NCI-H187 (cell line): ENCODE measurements at places on chromosomes 6 and 20.
A peak's percentile ranks its signal among the peaks of the same experiment; 100 is the strongest.

DNA sequence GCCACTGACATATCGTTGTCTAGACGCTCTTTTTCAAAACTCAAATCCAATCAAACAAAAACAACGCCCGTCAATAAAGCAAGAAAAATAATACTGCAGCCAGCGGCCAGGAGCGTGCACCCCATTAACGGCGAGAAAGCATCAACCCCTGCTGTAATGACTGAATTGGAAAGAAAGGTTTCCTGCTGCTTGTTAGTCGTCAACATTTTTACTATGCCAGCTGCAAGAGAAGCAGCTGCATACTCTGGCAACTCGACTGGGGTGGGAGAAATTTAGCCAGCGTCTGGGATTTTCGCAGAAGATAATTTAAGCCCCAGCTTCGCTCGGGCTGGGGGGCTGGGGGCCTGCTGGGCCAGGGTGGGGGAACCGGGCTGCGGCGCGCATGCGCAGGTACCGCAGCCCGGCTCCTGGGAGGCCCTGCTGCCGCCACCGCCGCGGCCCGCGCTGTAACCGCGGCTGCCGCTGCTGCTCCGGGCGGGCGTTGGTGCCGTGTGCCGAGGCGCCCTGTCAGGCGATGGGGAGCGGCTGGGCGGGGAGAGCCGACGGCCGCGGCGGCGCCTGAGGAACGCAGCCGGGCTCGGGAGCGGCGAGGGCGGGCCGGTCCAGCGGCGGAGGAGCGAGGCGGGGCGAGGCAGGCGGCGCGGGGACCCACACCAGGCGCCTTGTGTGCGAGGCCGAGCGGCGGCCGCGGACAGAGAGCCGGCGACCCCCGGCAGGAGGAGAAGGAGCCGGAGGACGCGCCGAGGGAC is 732 bp upstream of the STXBP5 start:
- peak; percentile 75 for DNase-seq

DNA sequence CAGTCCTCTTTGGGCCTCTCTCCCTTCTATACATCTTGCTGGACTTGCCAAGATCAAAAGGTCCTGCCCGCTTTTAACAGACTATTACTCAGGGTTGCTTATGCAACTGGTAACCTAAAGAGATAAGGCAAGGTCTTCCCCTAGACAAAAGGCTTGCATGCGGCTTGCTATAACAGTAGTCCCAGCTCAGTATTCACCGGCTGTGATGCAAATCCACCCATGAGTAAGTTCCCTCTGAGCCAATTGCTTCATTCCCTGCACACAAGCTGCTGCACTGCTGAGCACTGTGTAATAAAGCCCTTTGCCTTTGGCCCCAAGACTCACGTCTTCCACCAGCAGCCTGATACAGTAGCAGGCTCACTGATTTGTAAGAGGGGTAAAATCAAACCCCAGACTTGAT is 363.8 kb downstream of the PRKN start:
- no peak for DNase-seq

- DNase-seq = no peak
These were observed 36.4 kb upstream of the KAT14 start for GRCh38 chr20:18101125-18101810.

- no peak for DNase-seq
These were observed 148.8 kb downstream of the CFAP61 start for GRCh38 chr20:20201124-20201523.

- DNase-seq = no peak
These were observed 7.1 kb downstream of the RBM38 start for GRCh38 chr20:57398231-57398821.

GRCh38 chr6:116217069-116217468 is 36.8 kb downstream of the TSPYL4 start:
- DNase-seq = no peak

- no peak for DNase-seq
These were observed 21.8 kb downstream of the CASS4 start for GRCh38 chr20:56433880-56434255.

GRCh38 chr20:13639150-13639497 is 392 bp upstream of the TASP1 start:
- DNase-seq = no peak

- DNase-seq = no peak
These were observed 15.9 kb upstream of the ADGB start for GRCh38 chr6:146582857-146583256.

DNA sequence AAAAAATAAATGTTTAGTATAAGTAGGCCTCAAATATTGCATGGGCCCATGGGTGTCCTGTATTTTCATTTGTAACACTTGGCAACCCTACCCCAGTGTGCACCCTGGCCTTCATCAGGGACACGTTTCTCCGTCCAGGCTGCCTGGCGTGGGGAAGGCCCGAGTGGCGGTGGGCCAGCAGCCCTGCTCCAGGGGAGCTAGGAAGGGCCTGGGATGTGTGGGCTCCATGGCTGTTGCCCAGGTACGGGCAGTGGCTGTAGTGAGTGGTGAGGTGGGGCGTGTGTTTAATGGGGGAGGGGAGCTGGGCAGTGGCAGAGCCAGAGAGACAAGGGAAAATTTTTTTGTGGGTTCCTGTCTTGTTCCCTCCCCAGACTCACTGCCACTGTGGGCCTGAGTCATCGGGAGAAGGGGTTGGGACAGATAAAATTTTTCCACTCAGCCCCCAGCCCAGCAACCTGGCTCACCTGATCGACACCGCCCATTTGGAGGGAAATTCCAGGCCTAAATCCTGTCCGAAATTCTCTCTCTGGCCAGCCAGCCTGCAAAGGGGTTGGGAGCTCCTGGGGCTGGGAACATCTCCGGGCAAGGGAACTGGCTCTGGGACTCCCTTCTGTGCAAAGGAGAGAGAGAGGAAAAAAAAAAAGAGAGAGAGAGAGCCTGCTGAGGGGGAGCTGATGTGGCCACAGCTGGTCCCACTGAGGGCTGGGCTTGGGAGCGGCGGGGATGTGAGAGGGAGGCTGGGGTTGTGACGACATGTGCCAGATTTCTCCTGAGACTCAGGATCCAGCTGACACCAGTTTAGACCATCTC is 32.5 kb upstream of the VEGFA start:
- no peak for DNase-seq

DNA sequence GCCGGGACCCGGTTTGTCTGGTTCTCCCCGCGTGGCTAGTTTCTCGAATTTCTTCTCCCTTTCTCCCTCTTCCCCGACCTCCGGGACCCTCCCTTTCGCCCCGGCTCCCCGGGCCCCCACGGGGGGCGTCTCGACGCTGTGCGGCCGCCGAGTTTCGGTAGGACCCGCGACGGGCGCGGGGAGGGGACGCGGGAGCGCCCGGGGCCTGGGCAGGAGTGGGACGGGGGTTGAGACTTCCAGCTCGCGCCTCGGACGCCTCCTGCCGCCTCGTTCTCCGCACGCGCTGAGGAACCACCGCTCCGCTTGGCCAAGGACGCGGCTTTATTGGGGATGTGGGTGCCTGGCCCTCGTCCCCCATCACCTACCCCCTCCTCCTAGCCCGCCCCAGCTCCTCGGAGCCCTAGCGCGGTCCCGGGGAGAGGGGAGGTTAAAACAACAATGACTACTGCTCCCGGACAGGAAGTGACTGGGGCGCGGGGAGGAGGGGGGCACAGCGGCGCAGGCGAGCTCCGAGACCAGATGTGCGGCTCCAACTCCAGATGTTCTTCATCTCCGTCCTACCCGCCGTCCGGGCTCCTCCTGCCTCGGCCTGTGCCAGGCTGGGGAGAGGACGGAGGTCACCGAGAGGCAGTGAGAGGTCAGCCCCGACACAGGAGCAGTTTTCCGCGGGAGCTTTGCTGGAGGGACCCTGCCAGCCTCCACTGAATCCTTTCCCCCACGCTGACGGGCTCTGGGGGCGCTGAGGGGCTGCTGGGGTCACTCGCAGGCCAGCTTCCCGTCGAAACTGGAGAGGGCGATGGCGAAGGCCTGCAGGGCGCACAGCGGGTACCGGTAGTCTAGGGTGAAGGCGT is 917 bp upstream of the TEAD3 start:
- DNase-seq = no peak

GRCh38 chr6:9708600-9708999 is 706.3 kb downstream of the TFAP2A start:
- DNase-seq = no peak

DNA sequence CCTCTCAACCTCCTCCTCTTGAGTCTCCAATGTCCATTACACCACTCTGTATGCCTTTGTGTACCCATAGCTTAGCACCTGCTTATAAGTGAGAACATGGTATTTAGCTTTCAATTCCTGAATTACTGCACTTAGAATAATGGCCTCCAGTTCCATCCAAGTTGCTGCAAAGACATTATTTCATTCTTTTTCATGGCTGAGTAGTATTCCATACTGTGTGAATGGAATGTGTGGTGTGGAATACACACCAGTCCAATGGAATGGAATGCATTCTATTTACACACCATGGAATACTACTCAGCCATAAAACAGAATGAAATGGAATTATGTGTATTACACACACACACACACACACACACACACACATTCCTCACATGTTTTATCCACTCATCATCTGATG is 116.1 kb downstream of the BACH2 start:
- DNase-seq = no peak

DNA sequence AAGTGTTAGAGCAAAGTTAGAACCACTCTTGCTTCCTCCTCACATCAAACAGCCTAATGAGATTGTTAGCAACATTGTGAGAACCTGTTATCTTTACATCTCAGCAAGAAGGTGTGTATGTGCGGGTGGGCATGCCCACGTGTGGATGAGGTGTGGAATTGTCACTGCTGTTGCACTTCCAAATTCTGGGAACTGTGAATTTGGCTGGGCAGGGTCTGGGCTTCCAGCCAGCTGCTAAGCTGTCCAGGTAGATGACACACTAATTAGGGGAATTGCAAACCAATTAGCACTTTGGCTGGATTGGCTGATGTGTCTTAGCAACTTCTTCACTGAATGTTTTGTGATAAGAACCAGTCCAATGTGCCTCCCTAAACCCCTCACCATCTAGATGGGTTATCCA is 848.2 kb downstream of the DHX35 start:
- DNase-seq = no peak

DNA sequence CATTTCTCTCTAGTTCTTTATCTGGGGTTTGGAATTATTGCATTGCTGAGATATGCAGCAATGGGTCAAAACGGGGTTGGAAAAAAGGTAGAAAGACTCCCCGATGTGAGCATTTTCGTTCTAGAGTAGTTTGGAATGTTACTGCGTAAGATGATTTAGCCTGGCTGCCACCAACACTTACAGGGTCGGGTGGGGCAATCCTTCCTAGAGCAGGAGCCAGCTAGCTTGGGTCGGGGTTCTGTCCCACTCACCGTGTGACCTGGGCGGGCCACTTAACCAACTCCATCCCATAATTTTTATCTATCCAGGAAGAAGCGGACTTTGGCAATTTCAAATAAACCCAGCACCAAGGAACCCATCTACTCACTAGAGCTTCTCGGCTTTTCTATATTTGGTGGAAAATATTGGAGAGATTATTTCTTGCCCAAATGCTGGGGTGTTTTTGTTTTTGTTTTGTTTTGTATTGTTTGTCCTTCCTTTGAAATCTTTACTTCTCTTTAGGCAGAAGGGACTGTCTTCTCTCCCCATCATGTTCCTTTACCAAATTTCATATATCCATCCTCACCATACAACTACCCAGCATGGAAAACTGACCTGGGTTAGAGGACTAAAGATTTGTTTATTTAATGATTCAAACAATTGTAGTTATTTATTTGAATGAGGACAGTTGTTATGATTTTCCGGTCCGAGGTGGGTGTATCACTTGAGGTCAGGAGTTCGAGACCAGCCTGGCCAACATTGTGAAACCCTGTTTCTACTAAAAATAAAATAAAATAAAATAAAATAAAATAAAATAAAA is 72.4 kb downstream of the GPX5 start:
- DNase-seq = no peak

DNA sequence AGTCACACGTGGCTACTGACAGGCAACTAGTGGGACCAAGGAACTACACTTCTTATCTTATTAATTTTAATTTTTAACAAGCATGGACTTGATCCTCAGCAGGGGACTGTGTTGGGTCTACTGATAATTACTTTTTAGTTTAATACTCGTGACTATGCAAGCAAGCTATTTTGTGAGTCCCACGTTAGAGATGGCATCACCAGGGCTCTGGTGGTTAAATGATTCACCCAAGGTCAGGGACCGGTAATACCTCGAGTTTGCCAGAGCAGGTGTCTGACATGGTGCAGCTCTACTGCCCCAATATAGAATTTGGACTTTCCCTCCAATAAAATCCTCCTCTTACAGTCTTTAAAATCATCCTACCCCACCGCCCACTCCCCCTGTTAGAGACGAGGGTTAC is 98.6 kb upstream of the RIN2 start:
- no peak for DNase-seq

GRCh38 chr6:116412270-116412669 is 41.5 kb downstream of the DSE start:
- DNase-seq = no peak

DNA sequence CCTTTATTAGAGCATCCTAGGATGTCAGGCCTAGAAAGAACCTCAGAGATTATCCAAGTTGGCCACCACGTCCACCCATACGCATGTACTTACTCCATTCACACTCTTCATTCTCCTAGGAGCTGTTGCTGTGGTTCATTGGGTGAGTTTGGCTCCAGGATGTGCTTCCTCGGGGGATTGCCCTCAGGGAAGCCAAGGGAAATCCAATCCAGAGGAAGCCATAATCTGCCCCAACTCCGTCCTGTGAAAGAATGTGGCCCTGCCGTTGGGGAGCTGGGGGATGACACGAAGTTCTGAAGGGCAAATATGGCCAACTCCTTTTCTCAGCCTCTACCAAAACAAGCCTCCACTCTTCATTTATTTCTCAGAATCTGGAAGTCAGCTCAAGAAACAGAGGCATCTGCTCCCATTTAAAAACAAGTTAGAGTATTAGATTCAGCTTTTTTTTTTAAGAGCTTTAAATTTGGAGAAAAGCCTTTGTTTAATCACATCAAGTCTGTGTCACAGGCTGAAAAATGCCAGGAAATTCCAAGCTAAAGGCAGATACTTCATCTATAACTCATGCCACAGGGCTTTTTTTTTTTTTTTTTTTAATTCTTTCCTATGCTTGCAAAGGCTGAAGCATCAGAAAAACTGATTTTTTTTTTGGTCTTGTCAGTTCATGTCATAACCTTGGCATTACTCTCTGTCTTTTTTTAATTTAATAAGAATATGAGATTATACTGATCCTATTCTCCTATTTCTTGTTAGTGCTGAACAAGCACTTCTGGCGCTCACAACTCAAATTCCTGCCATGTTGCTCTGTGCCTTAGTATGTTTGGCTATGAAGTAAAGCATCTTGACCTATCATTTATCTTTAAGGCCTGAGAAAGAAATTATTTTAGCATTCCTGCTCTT is 480.9 kb upstream of the MARCKS start:
- no peak for DNase-seq
